Stimulated activated CD4-positive, alpha-beta T cell treated with anti-CD3 and anti-CD28 coated beads, Interleukin-1b, Interleukin-23, amount 100 ng/mL, for 1 hour (primary cell): ENCODE measurements at places on chromosomes 16 and 17.

- DNase-seq: no peak
These were observed 5.8 kb downstream of the DNAAF1 start for GRCh38 chr16:84150926-84151325.

DNA sequence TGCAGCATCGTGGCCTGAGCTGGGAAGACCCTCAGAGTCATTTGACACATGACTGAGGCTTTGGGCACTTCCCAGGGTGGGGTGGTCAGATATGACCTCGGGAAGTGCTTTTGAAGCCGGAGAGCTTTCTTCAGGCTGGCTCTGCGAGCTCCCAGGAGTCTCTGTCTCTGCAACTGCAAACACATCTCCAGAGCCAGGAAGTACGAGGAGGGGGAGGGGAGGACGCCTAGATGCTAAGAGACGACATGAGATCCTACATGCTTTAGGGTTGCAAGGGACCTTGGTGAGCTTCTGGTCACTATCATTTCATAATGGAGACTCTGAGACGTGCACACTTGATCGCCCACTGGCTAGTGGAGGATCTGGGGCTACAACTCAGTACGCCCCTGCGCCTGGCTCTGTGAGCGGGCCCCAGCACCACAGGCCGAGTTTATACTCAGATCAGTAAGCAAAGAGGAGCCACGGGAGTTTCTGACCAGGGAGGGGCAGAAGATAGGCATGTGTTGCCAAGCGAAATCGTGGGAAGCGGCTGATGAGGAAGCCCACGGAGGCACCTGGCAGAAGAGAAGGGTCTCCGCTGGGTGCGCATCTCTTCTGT lies 527 bp upstream of the MGAT5B start:
- DNase-seq: no peak

DNA sequence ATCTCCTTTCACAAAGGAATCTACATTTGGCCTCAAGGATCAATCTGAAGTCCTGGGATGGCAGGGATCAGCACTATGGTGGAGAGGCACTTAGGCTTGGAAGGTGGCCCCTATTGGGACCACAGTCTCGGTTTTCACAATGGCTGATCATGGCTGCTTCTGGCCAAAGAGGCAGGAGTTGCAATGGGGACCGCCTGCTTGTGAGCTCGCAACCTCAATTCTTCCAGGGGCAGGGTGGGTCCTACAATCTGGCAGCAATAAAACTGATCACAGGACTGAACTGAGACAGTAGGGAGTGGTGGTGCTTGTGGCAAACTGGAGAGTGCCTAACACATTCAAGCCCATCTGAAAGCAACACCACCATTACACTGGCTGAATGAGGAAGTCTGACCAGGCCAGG lies 83.1 kb downstream of the NETO2 start:
- no peak for DNase-seq

DNA sequence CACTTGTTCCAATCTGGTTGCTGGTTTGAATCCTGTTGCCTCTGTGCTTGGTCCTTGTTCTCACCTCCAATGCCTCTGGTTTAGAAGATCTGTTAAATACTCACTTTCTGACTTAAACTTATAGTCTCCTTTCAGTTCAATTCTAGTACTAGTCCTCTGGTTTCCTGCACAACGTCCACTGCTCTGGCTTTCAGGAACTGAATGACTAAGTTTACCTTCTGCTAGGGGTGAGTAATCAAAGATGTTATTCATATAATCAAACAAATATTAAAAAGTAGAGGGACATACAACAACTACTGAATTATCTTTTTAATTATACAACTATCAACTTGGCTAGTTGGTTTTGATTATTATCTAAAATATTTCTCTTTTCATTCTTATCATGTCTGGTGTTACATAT lies 496.4 kb upstream of the TOM1L1 start:
- DNase-seq: no peak

DNA sequence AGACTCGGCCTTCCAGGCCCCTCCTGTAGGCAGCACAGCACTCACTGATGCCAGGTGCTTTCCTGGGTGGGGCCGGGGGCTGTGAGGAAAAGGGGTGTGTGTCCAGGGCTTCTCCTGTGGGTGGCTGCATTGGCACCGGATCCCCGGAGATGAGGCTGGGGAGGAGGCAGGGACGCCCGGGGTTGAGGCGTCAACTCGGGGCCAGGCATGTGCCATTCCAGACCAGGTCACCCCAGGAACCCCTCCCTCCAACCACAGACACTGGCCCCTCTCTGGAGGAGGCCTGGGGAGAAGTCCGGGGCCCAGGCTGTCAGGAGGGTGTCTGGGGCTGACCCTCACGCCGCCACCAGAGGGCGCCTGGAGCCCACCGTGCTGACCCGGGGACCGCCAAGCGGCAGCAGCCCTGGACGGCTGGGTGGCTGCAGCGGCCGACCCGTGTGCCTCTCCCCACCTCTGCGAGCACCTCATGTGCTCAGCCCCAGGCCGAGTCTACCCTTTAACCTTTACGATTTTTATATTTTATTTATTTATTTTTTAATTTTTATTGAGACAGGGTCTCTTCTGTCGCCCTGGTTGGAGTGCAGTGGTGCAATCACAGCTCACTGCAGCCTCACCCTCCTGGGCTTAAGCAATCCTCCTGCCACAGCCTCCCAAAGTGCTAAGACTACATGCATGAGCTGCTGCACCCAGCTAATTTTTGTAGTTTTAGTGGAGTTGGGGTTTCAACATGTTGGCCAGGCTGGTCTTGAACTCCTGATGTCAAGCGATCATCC lies 3.2 kb upstream of the METRN start:
- peak; percentile 74 for DNase-seq

GRCh38 chr16:6548507-6548906 lies 784.1 kb upstream of the RBFOX1 start:
- DNase-seq: no peak

DNA sequence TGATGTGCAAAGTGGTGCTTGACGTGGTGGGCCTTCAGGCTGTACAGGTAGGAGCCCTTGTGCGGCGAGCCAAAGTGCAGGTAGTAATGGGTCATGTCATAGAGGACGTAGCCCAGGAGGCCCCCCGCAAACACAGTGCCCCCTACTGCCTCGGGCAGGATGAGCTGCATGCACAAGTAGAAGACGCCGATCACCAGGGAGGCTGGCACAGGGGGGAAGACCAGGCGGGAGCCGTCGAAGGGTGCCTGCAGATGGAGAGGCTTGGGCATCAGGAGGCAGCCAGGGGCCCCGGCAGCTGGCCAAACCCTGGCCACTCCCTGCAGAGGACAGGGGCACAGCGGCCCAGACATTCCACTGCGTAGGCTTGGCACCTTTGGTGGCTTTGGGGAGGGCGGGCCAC lies 15.7 kb upstream of the MLKL start:
- DNase-seq: no peak

DNA sequence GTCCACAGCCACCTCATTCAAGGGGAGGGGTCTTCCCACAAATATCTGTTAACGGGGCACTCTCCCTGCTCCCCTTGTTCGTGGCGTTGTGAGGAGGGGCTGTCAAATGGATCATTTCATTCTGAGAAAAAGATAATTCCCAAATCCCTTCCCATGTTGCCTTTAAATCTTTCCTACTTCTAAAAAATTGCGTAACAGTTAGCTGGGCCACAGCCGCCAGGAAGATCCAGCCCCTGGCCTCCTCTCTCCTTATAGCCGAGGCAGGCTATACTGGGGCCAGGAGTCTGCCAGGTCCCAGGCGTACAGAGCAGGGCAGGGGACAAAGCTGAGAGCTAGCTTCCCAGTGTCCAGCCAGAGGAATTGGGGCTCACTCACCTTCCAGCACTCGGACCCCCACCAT lies 430 bp downstream of the C16orf89 start:
- no peak for DNase-seq
